ENCODE measurements at places on chromosomes 13 and 19.
A peak's percentile ranks its signal among the peaks of the same experiment; 100 is the strongest.

DNA sequence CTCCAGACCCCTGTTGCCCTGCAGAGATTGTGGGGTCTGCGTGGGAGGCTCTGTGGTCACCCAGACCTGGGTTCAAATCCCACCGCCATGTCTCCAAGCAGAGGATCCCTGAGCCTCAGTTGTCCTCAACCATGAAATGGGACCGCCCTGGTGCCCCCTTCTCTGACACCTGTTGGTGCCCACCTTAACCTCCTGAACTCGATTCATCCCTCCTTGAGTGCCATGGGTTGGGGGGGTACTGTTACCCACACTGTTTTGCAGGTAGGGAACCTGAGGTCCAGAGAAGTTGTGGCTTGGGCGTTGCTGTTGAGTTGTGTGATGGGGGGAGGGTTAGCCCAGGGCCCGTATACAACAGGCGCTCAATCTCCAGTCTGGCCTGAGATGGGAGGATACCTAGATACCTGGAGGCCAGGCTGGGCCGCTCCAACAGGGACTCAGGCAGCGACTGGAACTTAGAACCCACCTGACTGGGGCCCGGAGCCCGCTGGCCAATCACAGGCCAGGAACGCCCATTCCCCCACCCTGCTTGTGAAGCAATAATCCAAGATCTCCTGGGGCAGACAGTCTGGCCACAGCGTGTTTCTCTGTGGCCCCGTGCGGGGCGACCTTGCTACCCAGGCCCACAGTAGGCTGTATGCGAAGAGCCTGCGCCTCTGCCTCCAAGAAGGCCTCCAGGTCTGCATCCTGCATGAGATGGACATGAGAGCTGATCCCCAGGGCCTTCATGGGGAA is 2.8 kb downstream of the ARID3A start:
- no peak for DNase-seq

DNA sequence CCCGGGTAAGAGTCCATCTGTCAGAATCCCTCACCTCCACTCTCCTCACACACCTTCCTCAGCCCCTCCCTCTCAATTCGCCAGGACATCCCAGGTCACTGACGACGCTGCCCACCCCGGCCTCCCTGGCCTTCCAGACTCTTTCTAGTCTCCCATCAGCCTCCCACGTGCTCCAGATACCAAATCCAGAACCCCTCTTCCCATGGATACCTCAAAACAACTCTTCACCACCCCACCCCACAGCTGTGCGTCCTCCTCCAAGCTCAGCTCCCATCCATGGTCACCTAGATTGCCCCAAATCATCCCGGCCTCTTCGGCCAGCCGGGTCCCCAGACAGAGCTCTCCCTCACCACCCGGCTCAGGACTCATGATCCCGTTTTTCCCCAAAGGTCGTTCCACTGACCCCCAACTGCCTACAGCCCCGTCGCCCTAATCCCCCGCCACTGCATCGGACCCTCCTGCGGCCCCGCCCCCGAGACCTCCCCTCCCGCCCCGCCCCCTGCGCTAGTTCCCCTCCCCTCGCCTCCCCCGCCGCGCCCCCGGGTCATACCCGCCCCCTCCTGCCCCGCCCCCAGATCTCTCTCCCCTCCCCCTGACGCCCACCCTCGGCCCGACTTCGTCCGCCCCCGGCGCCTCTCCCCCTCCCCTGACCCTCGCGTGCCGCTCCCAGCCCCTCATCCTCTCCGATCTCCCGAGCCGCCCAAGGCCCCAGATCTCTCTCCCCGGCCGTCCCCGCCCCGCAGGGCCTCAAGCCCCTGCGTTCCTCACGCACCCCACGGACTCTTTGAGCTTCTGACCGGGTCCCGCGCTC is 546 bp downstream of the UBXN6 start:
- no peak for DNase-seq

GRCh38 chr13:30664689-30665275 is 47.1 kb downstream of the USPL1 start:
- no peak for DNase-seq

DNA sequence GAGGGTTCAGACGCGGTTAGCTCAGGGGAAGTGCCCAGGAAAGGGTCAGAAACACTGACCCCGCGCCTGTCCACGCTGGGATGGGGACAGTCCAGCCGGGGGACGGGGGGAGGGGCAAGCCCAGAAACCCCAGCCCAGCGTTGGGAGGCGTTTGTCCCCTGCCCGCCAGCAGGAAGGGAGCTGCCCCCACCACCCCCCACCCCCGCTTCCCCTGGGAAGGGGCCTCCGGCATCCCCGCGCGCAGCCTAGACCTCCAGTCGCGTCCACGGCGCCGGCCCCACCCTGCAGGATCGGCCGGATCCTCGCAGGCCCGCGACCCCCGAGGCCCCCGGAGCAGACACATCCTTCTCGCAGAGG is 277 bp downstream of the GIPC1 start:
- DNase-seq: no peak

GRCh38 chr19:38665219-38665931 is 17.9 kb downstream of the ACTN4 start:
- no peak for DNase-seq

DNA sequence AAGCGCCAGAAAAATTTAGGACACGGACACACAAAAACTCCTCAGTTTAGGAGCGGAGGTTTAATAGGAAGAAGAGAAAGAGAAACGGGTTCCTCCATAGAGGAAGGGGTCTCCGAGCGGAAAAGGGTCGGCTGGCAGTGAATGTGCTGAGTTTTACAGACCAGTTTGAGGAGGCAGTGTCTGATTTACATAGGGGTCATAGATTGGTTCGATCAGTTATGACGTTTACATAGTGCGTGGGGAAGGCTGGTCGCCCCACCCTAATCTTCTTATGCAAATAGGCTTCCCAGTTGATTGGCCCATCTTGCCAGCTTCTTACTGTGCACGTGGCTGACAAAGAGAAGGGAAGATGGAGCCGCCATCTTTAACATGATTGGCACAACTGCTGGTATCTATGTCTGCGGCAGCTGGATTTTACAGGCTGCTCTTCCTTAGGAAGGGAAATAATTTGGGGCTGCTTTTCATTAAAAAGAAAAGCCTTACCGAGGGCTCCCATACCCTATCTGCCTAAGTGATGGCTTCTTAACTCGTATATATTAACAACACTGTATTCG is 1.2 kb upstream of the ZNF225 start:
- DNase-seq: peak; percentile 87

DNA sequence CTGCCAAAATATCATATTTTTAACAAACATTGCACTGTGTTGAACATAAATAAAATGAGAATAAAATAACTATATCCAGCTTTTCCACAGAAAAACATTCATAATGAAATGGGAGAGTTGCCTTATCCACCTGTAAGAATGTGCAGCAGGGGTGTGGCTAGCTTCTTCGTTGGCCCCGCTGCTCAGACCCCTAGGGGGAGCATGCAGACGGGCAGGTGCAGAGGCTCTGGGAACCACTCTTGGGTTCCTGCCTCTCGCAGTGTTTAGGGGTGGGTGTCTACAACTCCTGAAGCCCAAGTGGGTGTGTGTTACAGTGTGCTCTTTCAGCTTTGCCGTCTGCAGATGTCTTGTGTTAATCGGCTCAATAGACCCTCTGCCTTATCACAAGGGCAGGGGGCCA is 121.7 kb downstream of the SLITRK5 start:
- no peak for DNase-seq
